T-helper 9 cell (primary cell): ENCODE measurements at places on chromosomes 2 and 18.
A peak's percentile ranks its signal among the peaks of the same experiment; 100 is the strongest.

GRCh38 chr2:10847008-10847407 is 34.4 kb upstream of the PDIA6 start:
- DNase-seq: no peak

DNA sequence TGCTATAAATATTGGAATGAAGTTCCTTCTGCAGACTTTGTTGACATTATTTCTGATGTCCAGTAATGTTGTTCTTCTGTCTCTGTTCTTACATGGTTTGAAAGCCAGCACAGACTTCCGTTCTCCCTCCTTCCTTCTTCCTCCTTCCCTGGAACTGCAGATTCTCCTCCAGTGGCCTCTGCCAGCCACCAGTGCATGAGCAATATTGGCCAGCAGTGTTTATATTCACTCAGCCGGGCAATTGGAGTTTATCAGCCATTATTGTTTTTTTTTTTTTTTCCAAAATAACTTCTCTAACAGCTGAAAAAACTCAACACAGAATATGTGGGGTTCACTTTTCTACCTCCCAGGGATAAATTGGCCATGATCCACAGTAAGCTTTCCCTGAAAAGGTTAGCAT is 86.8 kb downstream of the ADCYAP1 start:
- DNase-seq: no peak

DNA sequence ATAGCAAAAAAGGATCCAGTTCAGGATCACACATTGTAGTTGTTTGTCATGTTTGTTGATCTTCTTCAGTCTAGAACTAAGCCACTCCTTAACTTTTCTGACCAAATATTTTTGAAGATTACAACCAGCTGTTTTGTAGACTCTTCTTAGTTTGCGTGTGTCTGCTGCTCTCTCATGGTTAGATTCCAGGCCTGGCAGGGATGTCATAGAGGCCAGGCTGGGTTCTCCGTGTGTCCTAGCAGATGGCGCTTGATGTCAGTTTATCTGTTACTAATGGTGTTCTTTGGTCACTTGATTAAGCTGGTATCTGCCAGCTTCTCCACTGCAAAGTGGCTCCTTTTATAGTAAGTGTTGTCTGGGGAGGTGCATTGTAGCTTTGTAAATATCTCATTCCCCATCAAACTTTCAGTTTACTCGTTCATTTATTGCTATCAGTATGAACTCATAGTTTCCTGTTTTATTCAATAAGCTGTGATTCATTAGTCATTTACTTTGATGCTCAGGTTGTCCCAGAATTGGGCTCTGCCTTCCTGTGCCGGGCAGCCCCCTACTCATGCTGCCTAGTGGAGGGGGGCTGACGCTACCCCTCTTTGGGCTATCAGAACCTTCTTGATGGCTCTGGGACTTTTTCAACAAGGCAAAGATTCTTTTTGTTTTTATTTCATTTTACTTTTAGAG is 42.1 kb downstream of the GRHL1 start:
- no peak for DNase-seq

GRCh38 chr2:170013802-170014551 is 164.0 kb upstream of the MYO3B start:
- no peak for DNase-seq

DNA sequence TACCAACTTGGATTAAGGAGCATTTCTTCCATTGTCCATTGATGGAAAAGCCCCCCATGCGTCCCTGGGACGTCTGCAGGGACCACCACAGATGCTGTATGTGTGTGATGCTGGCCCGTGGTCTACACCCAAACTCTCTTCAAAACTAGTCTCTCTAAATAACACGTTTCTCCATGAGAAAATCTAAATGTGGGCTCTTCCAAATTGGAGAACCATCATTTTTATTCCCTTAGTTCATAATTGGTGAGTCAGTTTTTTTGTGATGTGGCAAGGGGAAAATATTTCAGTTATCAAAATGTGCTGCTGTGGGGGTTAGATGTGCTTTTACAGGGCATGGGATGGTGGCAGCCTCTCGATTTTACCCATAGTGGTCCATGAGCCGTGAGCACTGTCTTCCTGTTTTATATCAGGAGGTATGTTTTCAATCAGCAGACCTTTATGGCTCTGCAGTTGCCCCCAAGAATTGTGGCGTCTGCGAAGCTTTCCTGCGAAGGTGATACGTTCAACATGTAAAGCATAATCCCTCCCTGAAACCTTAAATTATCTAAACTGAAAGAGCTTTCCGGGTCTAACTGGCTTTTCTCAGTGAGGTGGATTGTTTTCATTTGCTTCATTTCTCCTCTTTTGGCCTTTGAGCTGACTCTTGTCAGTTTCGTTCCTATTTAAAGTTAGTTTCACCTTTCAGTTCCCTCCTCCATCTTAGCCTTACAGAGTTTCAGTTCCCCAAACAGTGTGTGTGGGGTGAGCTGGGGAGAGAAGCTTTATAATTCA is 78.4 kb downstream of the SETBP1 start:
- no peak for DNase-seq

- no peak for DNase-seq
Observed at GRCh38 chr18:12891561-12891960, 7.5 kb upstream of the PTPN2 start.

DNA sequence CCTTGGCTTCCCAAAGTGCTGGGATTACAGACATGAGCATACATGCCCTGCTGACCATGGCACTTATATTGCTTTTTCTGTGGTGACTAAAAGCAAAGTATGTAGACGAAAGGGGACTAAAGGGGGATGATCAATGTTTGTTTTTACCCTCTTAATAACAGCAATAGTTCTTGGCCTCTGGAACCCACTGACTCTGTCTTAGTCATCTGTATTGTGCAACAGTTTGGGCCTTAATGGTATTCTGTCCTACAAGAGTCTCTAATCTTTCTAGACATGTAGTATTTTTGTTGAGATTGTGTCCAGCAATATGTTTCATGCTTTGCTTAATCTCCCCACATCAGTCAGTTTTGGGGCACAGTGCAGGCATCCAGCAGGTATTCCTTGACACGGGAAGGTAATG is 359.9 kb upstream of the FANCL start:
- no peak for DNase-seq

DNA sequence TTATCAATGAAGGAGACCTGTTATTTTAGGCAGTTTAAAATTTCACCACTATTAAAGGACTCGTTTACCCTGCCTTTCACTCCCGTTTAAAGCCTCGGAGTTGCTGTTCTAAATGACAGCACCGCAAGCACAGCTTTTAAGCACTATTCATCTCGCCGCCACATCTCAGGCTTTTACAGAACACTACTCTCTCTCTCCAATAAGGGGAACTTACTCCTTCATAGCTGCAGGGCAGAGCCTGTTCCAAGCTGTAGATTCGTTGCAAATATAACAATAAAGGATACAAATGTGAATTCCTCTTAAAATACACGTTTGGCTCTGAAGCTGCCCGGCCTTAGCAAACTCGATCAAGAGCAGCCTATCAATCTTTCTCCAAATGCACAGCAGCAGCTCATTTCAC is 271.8 kb downstream of the ZNF521 start:
- no peak for DNase-seq

- DNase-seq: no peak
Observed at GRCh38 chr18:79825913-79826312, 28.2 kb downstream of the KCNG2 start.

DNA sequence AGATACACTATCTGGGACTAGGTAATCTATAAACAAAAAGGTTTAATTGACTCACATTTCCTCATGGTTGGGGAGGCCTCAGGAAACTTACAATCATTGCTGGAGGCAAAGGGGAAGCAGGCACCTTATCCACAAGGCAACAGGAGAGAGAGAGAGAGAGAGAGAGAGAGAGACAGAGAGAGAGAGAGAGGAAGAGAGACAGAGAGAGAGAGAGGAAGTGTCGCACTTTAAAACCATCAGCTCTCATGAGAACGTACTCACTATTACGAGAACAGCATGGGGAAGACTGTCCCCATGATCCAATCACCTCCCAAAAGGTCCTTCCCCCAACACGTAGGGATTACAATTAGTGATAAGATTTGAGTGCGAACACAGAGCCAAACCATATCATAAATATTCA is 253.5 kb upstream of the TRIB2 start:
- no peak for DNase-seq

DNA sequence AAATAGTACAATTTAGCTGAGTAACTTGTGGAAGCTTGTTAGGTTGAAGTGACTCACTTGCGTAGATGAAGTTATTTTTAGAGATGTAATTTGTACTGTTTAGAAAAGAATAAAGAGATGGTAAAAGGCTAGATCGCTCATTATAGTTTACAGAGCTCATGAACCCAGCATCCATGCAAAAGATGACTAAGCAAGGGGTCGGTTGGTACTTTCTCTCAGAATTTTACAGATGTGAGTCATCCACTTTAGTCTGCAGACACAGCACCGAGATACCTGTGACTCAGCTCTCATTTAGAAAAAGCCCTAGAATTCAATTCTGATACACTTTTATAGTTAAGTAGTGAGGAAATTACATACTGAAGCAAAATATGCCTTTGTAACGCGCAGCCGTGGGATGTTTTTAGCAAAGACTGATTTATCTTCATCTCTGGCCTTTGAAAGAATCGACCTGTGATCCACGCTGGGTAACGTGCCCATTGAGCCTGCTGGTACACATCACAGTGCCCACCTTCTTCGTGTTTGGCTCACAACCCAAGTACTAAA is 116.5 kb upstream of the FOSL2 start:
- no peak for DNase-seq

- no peak for DNase-seq
Observed at GRCh38 chr2:99471654-99472599, 17.9 kb downstream of the REV1 start.

- no peak for DNase-seq
Observed at GRCh38 chr2:201108341-201108740, 7.6 kb upstream of the CFLAR start.

- DNase-seq: no peak
Observed at GRCh38 chr2:221924576-221924975, 352.5 kb upstream of the EPHA4 start.

DNA sequence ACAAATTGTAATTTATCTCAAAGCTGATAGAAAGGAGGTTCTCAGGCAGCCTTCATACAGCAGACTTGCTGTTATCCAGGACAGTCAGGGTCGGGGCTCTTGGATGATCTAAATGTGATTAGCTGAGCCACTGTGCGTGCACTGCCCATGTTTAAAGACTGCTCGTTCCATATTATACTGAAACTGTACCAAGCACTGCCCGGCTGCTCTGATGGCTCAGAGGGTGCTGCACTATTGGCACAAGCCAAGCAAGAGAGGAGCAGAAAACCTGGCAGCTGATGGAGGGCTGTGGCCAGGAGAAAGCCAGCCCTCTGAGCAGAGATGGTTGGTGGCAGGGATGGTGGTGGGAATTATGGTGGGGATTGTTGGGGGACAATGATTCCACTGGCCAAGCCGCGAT is 63.4 kb downstream of the COL6A3 start:
- no peak for DNase-seq

GRCh38 chr2:174729797-174730697 is 34.2 kb downstream of the CHRNA1 start:
- DNase-seq: peak; percentile 23

- no peak for DNase-seq
Observed at GRCh38 chr2:150046810-150047209, 440.7 kb downstream of the RND3 start.

- DNase-seq: peak; percentile 43
Observed at GRCh38 chr2:37625796-37626571, 45.5 kb downstream of the CDC42EP3 start.

GRCh38 chr18:8771930-8772329 is 66.6 kb downstream of the MTCL1 start:
- no peak for DNase-seq

- DNase-seq: no peak
Observed at GRCh38 chr2:234989183-234989701, 37.4 kb downstream of the SH3BP4 start.

- no peak for DNase-seq
Observed at GRCh38 chr2:14902953-14903352, 270.4 kb downstream of the LRATD1 start.

DNA sequence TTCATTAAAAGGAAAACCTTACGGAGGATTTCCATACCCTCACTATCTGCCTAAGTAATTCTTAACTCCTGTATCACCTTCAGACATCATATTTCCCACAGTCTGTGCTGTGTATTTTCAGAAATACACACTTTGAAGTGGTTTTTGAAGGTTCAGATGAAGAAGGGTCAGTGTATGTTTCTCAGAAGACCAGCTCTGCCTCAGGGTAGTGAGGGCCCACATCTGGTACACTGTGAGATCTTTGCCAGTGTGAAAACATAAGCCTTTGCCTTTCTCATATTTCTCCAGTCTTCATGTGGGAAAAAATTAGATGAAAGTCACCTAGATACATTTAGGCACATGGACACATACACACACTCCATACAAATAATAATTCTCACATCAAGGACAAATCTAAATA is 408.4 kb downstream of the RIT2 start:
- DNase-seq: no peak

DNA sequence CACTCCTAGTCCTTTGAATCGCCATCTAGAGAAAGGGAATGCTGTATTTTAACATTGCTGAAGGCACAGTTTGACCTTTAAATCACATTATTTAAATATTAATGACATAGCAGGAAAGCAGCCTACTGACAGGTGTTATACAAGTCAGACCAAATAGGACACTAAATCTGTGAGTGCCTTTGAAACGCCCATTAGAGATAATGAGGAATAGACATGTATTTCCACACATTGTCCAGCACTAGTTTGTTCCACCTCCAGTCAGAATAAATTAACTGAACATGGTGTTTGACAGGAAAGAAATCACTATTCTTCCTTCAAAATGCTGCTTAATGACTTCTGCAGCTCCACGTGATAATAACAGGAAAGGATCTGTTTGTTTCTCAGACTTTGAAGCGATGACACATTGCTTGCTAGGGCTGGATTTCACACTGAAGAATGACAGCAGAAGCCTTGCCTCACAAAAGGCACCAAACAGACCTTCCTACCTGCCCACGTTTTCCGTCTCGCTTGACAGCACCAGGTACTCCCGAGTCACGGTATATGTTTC is 90.5 kb upstream of the DDX18 start:
- no peak for DNase-seq

GRCh38 chr2:176109192-176109901 is 2.3 kb downstream of the HOXD11 start:
- no peak for DNase-seq

GRCh38 chr2:212539072-212539880 is 674 bp upstream of the ERBB4 start:
- DNase-seq: no peak
